ENCODE measurements at places on chromosomes 7 and 10.
A peak's percentile ranks its signal among the peaks of the same experiment; 100 is the strongest.

- DNase-seq, result no peak
Observed at GRCh38 chr7:124322561-124322960, 289.7 kb upstream of the TMEM229A start.

- DNase-seq, result peak; percentile 53
Observed at GRCh38 chr7:90850066-90850465, 253.9 kb downstream of the CDK14 start.

GRCh38 chr10:24916365-24916764, 36.0 kb downstream of the PRTFDC1 start:
- DNase-seq, result no peak

DNA sequence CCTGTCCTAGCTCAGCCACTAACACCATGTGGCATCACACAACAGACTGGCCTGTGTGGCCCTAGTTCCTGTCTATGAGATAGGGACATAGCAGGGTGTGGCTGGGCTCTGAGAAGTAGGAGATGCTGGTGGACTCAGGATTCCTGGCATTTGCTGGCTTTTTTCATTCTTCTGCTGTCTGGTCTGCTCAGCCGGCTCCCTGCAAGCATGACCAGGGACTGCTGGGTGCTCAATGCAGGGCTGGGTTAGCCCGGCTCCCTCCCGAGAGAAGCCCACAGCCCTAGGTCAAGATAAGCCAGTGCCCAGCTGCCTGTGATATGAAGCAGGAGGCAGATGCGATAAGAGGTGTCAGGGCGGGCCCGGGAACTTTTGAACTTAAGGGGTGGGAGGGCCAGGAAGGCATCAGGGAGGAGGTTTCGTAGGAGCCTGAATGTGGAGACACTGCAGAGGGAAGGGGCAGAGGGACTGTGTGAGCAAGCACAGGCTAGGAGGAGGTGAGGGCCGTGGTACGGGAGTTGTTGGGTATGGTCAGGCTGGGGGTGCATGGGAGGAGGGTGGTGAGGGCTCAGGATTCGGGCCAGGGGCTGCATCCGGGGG, 3.5 kb downstream of the AQP1 start:
- no peak for DNase-seq

GRCh38 chr10:43239756-43240155, 27.1 kb downstream of the RASGEF1A start:
- no peak for DNase-seq

- DNase-seq, result no peak
Observed at GRCh38 chr7:96665689-96666088, 44.0 kb downstream of the SEM1 start.

DNA sequence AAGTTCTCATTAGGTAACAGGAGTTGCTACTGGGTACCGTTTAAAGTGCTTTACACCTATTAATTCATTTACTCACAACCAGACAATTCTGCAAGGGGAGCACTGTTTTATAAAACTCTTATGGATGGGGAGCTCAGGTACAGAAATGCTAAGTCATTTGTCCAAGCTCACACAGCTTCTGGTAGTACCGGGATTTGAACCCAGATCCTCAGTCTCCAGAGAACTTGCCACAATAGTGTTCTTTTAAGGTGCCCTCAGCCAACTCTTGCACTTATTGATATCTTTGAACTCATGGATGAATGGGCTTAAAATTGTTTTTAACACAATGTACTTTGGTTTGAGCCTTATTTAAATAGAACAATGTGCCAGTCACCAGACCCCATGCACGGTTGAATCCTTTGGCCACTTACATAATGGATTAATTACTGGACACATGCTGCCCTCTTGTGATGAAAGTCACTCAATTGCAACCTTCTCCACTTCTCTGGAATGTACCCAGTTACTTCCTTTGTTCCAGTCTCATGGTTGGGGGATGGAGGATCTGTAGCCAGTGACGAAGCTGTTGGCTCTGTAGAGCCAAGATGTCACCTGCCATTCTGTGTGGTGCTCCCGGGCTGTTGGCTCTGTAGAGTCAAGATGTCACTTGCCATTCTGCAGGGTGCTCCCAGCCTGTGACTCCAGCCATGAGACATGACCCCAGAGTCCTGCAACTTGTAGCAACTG, 65.6 kb downstream of the NOD1 start:
- peak; percentile 44 for DNase-seq

DNA sequence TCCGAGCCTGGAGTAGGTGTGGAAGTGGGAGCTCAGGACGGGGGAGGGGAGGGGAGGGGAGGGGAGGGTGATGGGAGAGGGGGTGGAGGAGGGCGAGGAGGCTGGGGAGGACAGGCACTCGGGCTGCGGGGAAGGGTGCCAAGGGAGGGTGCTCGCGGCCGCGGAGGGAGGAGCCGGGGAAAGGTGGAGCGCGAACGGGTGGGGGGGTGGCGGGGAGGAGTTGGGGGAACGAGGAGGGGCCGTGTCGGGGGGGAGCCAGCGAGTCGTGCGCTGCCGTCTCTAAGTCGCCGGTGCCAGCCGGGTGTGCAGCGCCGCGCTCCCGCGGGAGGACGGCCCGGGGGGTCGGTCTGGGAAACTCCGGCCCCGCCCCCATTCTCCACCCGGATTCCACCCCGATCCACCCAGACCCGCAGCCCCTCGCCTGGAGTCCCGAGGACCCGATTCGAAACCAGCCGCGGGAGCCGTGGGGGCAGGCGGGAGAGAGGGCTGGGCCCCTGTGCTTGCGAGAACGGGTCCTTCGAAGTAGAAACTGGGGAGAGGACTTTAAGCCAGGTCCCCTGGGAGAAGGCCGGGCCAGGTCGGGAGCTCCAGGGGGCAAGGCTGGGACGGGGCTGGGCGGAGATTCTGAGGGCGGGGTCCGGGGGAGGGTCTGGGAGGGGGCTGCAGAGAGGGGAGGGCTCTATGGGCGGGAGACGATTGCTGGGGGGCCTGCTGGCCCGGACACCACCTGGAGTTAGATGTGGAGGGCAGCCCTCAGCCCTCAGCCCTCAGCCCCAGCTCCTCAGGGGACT, at the start of gene ZNF467:
ZNF467 (minus strand) TSS at position 143 of the 791 bp plus-strand sequence. CDS start 2,556 bp downstream, outside the sequence.
- DNase-seq, result no peak

- DNase-seq, result no peak
Observed at GRCh38 chr10:68721673-68722335, 765 bp downstream of the CCAR1 start.

DNA sequence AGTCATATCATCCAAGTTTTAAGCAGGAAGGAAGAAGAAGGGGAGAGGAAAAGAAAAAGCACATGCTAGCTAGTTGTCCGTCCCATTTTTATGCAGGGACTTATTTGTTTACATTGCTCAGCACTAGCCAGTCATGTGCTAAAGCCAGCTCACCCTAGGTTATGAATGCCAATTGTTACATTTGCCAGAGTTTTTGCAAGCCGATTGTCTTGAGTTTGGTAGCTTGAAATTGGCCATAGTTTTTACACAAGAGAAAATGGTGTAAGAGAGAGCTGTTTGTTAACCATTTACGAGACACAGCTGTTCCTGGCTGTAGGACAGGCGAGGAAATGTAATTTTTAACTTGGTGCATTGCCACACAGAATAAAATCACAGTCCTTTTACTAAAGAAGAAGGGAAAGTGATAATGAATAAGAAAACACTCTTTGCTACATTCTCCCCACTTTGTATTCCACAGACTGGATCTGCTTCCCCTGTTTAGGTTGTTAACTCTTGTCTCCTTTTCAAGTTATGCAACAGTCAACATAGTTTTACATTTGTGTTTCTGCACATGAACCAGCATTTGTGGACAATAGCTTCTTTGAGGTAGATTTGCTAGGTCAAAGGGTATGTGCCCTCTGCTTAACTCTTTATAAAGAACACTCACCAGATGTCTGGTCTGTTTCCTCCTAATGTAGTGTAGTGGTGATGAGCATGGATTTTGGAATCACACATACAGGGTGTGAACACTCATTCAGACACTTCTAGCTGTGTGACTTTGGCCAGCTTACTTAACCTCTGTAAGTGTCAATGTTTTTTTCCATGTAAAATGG, 357.2 kb downstream of the LRMDA start:
- no peak for DNase-seq

GRCh38 chr7:25402532-25402931, 174.2 kb upstream of the NPVF start:
- no peak for DNase-seq

DNA sequence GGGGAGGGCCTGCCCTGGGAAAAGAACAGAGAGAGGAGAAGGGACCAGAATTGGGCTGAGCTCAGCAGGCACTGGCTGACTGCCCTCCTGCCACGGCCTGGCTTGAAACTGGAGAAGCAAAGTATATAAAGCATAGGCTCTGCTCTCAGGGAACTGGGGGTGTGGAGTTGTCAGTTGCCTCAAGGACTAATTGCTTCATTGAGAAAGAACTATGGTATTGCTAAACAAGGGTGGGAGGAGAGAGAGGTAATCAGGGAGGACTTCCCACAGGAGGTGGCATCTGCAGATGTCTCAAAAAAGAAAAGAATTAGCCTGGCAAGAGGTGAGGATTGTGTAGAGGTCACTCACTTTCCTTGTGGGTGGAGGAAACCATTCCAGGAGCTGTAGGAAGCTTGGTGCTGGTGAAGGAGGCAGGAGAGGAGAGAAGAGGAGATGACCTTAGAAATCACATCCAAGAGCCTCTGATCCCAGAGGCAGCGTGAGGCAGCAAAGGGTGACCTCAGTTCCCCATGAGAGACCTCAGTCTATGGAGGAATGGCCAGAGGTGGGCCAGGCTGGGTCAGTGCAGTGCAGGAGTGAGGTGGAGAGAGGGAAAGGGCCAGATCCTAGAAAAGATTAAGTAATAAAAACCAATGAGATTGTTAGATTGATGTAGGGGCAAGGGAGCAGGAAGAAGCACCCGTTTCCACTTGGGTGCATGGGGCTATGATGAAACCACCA, 2.4 kb downstream of the PILRB start:
- DNase-seq, result no peak

- no peak for DNase-seq
Observed at GRCh38 chr10:80144696-80145131, 12.2 kb downstream of the PLAC9 start.

- no peak for DNase-seq
Observed at GRCh38 chr7:8625612-8626011, 192.2 kb downstream of the NXPH1 start.

GRCh38 chr10:76086761-76087639, 655.6 kb downstream of the LRMDA start:
- DNase-seq, result peak; percentile 3

DNA sequence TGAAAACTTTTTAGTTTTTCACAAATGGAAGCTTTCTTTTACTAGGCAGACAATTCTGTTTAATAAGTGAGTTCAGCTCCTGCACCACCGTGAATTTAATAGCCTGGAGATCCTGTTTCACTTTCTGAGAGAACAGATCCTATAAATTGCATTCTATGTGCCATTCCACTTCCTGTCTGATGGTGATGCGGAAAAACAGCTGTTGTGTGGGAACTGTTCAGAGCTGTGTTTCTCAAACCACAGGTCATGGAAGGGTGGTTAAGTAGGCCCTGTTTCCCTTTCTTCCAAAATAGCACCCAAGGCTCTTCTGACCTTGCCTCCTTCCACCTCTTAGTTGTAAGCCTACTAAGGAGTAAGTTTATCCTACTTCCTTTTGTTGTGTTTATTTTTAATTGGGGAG, 97.2 kb upstream of the DKK1 start:
- peak; percentile 8 for DNase-seq

- no peak for DNase-seq
Observed at GRCh38 chr7:113610572-113610971, 308.2 kb downstream of the PPP1R3A start.

- no peak for DNase-seq
Observed at GRCh38 chr10:26448706-26449435, 10.7 kb downstream of the APBB1IP start.

- no peak for DNase-seq
Observed at GRCh38 chr7:107208024-107208521, 39.3 kb downstream of the HBP1 start.

Measured in DMS 273 treated with DMSO at 0.1 percent for 48 hours (cell line).